ENCODE measurements at places on chromosomes 7 and 10. TPM values are rescaled to one million over a fixed set of nuclear protein-coding genes. Genes with fewer than 3 reads are reported as not detected.

Gene IL6
- total RNA-seq: 0.87 TPM

Gene BRAT1
- 13.9 TPM for total RNA-seq

Gene SPDYE9
- total RNA-seq: not detected

DNA sequence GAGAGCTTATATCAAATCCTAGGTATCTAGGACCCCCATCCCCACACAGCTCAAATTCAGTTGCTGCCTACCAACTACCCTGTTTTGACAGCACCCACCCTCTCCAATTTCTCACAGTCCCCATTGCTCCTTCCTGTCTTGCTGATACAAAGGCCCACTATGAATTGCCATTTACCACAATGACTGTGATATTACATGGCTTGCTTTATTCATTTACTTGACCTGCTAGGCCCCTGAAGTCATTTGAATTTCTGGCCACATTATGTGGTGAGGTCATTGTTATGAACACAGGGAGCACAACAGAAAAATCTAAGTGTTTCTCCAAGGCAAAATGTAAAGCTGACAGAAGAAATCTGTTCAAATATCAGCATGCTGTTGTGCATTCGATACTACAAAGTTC is 101.4 kb downstream of the PPP1R17 start:
- no peak for DNase-seq

- no peak for DNase-seq
These were observed 60.2 kb downstream of the CLRN3 start for GRCh38 chr10:127832501-127832900.

DNA sequence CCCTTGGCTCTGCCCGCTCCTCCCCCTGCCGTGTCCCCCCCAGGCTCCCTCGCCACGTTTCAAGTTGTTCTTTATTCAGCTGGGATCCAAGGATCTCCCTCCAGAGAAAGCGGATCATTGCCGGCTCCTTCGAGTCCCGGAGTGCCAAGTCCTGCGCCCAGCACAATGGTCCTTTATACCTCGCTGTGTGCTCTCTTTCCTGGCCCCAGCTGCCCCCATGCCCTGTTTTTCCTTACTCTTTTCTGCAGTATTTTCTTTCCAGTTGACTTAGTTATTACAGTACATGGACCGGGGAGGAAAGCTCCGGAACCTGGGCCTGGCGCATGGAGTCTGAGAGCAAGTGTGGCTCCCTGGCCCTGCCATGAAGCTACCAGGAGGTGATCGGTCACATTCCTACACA is 88.1 kb upstream of the KMT2C start:
- DNase-seq: no peak

Gene PPP2R2D
- total RNA-seq: 17.2 TPM

GRCh38 chr7:44277391-44277790 is 48.0 kb downstream of the CAMK2B start:
- DNase-seq: no peak

DNA sequence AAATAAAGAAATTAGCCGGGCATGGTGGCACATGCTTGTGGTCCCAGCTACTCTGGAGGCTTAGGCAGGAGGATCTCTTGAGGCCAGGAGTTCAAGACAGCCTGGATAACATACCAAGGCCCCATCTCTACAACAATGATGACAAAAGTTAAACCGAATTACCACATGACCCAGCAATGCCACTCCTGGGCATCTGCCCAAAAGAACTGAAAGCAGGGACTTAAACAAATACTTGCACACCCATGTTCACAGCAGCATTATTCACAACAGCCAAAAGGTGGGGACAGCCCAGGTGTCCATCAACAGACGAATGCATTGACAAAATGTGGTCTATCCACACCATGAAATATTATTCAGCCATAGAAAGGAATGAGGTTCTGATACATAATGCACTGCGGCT is 83.9 kb downstream of the HIP1 start:
- DNase-seq: no peak

- DNase-seq: no peak
These were observed 22.3 kb downstream of the AGK start for GRCh38 chr7:141573511-141573910.

GRCh38 chr10:17200001-17200911 is 1.2 kb downstream of the TRDMT1 start:
- DNase-seq: peak; percentile 65

Gene VWDE
- total RNA-seq: under 0.01 TPM

Gene VGF
- total RNA-seq: not detected
